ENCODE measurements at places on chromosomes 4 and X.

DNA sequence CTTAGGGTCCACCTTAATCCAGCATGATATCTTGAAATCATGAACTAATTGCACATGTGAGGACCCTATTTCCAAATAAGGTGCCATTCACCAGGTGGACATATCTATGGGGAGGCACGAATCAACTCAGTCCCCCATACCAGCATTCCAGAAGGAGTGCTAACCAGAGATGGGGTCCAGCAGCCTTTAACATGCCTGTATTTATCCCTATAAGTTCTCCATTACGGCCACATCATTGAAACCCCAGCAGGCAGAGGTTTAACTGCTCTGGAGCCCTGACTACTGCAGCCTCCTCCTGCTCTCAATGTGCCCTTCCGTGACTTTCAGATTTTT, 3.2 kb upstream of the ASMTL start:
- no peak for DNase-seq

DNA sequence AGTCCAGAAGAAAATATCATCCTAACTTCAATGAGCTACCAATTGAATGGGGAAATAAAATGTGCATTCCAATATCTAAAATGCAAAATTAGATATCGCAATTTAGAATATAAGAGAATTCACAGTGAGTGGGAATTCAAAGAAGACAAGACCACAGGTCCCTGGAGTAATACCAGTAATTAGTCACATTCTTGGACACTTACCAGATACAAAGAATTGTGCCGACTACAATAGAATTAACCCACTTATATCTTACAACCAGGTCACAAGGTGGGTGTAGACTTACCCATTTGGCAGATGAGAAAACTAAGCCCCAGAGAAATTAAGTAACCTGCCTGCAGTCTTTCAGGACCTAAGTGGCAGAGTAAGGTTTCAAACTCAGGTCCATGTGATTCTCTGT, 84.3 kb upstream of the C1QTNF7 start:
- DNase-seq = no peak

- peak; percentile 38 for DNase-seq
Measured at GRCh38 chrX:106917830-106918500, 2.2 kb upstream of the CLDN2 start.

GRCh38 chr4:140100771-140101170, 53.2 kb downstream of the MAML3 start:
- no peak for DNase-seq

DNA sequence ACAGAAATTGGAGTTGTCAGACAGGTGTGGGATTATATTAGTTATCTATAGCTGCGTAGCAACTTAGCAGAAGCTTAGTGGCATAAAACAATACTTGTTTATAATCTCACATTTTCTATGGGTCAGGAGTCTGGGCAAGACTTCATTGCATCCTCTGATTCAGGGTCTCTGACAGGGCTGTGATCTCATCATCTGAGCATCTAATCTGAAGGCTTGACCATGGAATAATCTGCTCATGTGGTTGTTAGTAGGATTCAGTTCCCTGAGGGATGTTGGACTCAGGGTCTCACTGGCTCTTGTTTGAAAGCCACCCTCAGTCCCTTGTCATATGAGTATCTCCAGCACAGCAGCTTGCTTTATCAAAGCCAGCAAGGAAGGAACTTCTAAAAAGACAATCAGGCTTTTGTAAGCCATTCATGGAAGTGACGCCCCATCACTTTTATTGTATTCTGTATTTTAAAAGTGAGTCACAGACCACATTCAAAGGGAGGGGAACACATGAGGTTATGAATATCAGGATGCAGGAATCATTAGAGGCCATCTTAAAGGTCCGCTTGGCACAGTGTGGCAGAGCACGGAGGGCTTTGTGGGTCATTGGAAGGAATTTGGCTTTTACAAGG, 37.2 kb upstream of the FAM9B start:
- peak; percentile 28 for DNase-seq

Measured in kidney capillary endothelial cell (primary cell).